ENCODE measurements at places on chromosomes 7 and 10. TPM values are rescaled to one million over a fixed set of nuclear protein-coding genes. Genes with fewer than 3 reads are reported as not detected.

Gene TACR2
- total RNA-seq = not detected

Gene WDR86
- 0.29 TPM for total RNA-seq

Gene ADRB1
- 2.8 TPM for total RNA-seq

- DNase-seq = no peak
These were observed 921.4 kb upstream of the CELF2 start for GRCh38 chr10:10096296-10096695.

GRCh38 chr7:143042790-143043271 lies 9.3 kb upstream of the OR6V1 start:
- no peak for DNase-seq

- no peak for DNase-seq
These were observed 505 bp downstream of the NUDCD3 start for GRCh38 chr7:44489955-44490350.

DNA sequence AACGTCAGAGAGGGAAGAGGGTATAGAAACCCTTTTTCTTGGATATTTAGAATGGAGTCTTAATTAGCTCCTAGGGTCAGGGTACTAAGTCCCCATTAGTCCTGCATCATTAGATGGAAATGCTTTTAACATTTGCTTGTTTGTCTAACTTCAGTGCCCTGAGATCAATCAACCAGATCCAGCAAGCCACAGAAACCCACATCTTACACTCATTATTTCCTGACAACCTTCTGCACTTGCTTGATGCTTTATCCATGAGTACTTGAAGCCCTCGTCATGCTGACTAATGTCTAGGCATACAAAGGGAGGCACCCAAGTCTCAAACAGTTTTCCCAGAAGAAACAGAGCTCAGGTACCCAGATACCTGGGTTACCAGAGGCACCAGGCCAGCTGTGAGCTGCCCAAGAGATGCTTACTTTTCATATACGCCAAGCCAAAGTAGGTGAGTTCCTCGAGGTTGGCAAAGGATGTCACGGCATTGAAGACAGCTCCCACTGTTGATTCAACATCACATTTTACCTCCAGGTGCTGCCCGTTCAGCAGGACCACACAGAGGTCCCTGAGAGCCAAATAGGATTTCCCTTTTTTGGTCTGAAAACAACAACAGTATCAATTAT lies 42.7 kb downstream of the FRMPD2 start:
- peak; percentile 37 for DNase-seq

DNA sequence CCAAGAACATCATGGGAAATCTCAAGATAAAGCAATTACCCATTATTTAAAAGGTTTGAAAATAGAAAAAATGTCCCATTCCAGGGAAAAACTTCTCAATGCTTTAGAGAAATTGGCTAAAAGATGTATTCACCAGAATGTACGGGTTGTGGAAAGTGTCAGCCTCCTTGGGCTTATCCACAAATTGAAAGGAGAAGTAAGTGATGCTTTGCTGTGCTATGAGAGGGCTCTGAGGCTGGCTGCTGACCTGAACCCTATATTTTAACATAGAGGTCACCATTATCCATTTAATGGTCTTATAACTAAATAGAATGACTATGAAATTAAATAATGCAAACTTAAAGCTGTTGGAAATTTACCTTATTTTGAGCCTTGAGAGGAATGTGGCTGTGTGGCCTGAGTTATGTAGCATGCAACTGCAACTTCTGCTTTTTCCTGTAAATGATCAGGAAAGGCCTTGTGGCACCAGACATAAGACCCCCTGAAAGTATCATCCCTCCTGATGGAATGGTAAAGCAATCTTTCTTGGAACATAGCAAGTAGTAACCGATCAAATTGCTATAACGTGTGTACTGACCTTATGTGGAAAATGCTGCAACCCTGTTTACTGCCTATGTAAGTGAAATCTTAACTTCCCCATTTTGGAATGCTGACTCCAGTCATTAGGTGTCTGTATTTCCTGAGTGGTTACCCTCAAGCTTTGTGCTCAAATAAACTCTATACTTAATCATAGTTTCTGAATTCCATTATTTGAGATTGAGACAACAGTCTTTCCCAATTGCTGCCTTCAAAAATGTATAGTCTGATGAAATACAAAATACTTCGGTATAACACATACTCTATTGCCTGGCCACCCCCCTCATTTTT lies 6.9 kb downstream of the IFIT1B start:
- DNase-seq = no peak

DNA sequence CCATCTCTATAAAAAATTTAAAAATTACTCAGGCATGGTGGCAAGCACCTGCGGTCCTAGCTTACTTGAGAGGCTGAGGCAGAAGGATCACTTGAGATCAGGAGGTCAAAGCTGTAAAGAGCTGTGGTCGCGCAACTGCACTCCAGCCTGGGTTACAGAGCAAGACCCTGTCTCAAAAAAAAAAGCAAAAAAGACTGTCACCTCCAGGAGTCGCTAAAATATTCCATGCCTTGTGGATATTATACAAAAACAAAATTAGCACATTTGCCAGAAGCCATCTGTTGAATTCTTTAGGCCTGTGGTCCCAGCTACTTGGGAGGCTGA lies 87.0 kb upstream of the SDK1 start:
- DNase-seq = peak; percentile 12

GRCh38 chr10:102287538-102287937 lies 42.2 kb downstream of the GBF1 start:
- DNase-seq = no peak

DNA sequence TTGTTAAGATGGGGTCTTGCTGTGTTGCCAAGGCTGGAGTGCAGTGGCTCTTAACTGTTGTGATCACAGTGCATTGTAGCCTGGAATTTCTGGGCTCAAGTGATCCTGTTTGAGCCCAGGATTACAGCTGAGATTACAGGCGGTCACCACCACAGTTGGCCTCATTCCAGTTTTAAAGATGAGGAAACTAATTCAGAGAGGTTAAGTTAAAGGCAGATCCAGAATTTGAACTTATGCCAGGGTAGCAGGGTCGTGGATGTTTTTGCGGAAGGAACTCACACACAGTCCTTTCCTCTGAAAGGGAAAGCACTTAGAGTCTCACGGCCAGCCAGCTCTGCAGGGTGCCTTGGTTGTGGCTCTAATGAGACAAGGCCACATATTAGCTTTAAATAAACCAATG lies 84.7 kb downstream of the MMRN2 start:
- no peak for DNase-seq

GRCh38 chr7:51309361-51310130 lies 7.1 kb downstream of the COBL start:
- DNase-seq = no peak

GRCh38 chr7:84452618-84453017 lies 258.0 kb upstream of the SEMA3A start:
- no peak for DNase-seq

GRCh38 chr10:87880336-87880735 lies 16.9 kb downstream of the PTEN start:
- no peak for DNase-seq

DNA sequence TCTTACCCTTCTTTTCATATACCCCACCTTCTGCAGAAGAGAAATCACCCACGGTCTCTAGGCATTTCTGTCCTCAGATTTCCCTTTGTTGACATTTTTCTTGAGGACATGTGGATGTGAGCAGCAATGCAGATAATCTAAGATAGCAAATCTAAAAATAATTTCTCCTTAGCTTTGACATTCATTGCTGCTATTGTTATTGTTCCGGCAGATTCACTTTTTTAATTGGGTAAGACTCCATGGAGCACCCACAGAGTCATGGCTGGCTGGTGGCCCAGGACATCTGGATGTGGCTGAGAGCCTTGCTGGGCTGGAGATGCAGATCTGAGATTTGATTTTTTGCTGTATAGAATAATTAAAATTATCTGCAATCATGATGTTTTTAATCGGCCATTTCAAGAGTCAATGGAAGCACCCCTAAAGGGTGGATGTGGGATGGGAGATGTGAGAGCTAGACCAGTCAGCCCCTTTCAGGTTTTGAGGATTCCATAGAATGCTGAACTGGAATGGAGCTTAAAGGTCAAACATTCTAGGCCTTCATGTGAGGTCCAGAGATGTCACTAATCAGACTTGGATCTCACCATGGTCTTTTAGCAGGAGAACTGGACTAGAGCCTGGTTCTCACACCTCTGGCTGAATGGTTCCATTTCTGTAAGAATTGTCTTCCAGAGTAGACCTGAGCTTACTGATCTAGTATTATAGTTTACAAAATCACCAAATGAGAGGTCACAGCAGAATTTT lies 37.5 kb downstream of the TAS2R41 start:
- DNase-seq = no peak
